ENCODE measurements at places on chromosomes 5 and 9.

DNA sequence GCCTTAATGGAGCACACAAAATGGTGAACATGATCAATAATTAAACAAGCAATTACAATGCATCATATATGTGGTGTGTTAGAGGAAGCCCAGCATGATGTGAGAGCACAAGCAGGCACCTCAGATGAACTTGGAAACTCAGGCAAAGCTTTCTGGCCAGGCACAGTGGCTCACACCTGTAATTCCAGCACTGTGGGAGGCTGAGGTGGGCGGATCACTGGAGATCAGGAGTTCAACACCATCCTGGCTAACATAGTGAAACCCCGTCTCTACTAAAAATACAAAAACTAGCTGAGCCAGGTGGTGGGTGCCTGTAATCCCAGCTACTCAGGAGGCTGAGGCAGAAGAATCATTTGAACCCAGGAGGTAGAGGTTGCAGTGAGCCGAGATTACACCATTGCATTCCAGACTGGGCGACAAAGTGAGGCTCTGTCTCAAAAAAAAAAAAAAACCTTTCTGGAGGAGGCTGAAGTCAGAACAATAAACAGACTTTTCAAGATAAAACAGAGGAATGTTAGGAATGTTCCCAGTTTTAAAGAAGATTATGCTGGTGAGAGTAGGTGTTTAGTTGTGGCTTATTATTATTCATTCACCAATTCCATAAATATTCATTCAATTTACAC lies 159.4 kb downstream of the CEMIP2 start:
- DNase-seq: no peak

GRCh38 chr9:2209400-2209799 lies 194.3 kb downstream of the SMARCA2 start:
- no peak for DNase-seq

GRCh38 chr9:85053206-85053786 lies 383.8 kb downstream of the NTRK2 start:
- DNase-seq: no peak

DNA sequence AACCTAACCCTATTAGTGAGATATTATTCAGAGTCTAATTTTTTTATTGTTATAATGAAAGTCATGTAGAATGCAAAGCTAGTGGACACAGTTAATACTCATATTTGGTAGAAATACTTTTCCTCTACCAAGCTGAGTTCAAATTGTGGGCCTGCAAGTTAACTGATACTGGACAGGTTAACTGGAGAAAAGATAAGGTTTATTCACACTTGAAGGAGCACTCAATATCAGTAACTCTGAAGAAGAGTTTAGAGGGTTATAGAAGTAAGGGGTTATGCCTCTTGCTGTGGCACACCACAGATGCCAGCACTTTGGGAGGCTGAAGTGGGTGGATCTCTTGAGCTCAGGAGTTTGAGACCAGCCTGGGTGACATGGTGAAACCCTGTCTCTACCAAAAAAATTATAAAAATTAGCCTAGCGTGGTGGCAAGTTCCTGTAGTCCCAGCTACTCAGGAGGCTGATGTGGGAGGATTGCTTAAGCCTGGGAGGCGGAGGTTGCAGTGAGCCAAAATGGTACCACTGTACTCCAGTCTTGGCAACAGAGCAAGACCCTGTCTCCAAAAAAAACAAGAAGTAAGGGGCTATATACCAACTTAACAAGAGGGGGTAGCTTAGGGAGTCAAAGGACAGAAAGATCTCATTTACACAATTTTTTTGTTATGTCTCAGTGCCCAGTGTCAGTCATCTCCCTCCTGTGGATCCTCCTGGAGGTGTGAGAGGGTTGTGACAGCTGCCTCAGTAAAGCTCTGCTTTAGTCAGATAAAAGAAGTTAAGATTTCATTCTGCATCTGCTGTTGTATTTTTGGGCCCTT lies 121.2 kb upstream of the GRHPR start:
- DNase-seq: no peak

GRCh38 chr9:132409828-132410528 lies at the start of gene CFAP77:
TSS of gene CFAP77 (plus strand) at chr9:132410211. CDS start at chr9:132410272, 61 bp downstream.
- DNase-seq: no peak

GRCh38 chr5:106361905-106362304 lies 1308.8 kb downstream of the EFNA5 start:
- no peak for DNase-seq

- no peak for DNase-seq
These were observed 4.6 kb downstream of the SNCAIP start for GRCh38 chr5:122316656-122317055.

- DNase-seq: no peak
These were observed 5.4 kb downstream of the HSPA9 start for GRCh38 chr5:138569782-138570181.

- DNase-seq: no peak
These were observed 319.9 kb downstream of the RAB3C start for GRCh38 chr5:58902765-58903164.

GRCh38 chr5:106875591-106876297 lies 795.0 kb downstream of the EFNA5 start:
- no peak for DNase-seq

GRCh38 chr5:140862441-140863295 lies 6.1 kb upstream of the PCDHA11 start:
- no peak for DNase-seq

DNA sequence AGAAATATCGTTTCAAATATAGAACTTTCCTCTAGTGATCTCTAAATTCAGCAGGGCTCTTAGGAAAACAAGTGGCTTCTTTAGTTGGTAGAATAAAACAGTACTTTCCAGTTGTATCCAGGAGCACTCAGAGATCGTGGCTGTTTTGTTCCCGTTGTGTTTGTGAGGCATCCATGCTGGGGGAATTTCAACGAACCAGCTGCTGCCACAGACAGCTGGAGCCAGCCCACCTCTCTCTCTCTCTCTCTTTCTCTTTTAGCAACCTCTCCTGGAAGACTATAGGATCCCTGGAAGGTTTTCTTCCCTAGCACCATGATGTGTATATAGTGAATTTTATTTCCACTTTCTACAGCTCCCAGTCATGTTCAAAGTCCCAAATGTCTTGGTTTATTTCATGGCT lies 1116.0 kb upstream of the SEMA6A start:
- no peak for DNase-seq

DNA sequence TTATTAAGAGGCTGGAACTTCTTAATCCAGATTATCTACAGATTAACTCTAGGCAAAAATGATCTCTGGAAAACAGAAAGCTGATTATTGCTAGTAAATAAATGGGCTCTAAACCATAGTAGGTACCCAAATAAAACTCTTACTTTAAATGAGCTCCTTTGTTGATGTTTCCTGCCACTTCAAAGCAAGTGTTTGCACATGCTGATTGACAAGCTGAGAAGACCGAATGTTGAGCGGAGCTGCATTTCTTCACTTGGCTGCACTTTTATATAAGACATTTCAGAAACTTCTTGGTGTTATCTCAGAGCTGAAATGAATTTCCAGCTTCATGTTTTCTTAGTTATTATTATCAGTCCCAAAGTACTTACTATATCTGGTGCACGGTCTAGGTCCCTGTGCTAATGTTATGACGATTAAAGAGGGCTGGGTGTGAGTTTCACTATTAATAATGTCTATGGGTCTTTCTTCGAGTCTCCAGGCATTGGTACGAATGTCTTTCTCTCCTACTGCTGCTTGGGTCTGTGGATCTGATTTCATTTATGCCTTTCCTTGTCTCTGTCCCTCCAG lies 58.6 kb upstream of the CTXN3 start:
- DNase-seq: no peak

- DNase-seq: no peak
These were observed 34.0 kb upstream of the ARAP3 start for GRCh38 chr5:141716009-141716408.

- no peak for DNase-seq
These were observed 33.2 kb upstream of the NOTCH1 start for GRCh38 chr9:136578915-136579649.

DNA sequence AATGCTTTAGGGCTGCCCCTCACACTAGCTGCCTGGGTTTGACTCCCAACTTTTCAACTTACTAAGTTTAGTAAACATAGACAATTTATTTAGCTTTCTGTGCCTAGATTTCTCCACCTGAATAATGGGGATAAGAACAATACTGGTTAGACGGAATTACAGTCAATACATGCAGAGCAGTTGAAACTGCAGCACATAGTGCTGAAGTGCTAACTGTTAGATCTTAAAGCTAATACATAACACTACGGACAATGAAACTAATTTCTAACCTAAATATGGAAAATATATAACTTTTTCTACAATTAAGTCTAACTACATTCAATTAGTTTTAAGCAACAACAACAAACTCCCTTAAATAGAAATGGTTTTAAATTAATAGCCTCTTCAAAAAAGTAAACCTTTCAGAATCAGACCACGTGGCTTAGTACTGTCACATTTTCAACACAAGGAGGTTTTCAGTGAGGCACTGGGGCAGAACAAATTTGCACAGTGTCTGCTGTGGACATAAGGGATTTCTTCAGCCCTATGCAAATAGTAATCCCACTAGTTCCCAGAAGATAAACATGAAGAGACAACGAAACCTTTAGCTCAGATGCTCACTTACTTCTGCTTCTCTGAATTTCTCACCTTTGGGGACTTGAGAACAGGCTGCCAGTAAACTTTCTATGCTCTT lies 293.4 kb downstream of the EDIL3 start:
- no peak for DNase-seq
